ENCODE measurements at places on chromosomes 1 and 21.

- no peak for DNase-seq
Observed at GRCh38 chr1:180250883-180251509, 20.9 kb downstream of the LHX4 start.

DNA sequence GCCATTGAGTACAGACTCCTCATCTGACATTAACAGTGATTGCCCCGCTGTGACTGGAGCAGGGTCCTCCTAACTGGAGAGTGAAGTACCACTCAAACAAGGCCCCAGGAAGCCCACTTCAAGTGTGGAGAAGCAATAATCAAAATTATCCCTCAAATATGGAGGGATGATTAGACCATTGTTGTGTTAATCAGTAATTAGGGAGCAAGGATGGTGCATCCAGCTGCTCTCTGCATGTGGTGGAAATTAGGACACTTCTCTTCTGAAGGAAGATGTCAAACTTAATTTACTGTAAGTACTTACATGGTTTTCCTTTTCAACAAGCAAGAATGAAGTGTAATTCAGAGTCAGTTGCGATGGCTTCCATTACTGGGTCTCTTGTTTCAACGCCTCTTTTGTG is 3.4 kb upstream of the ZP4 start:
- DNase-seq, result no peak

- DNase-seq, result no peak
Observed at GRCh38 chr1:71835442-71835813, 446.9 kb downstream of the NEGR1 start.

DNA sequence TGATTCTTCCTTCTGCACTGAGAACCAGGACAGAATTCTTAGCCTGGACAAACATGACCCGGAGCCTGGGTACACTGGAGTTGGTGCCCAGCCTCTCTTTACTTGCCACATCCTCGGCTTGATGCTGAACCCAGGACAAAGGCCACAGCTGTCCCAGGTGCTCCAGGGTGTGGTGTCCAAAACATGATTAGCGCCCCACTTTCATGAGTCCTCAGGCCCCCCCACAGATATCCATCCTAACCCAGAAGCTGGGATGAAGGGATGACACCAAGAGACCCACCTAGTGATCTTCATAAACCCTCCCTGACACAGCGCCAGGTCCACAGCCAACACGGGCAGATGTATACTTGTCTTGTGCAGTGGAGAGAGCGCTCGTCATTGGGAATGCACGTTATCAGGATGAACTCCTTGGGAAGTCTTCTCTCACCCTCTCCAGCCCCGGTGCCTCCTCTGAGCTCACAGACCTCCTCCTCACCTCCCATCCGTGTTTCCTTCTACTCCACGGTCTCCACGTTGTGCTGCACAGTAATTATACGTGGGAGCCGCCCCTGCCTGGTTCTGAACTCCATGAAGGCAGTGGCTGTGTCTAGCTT is 3.6 kb downstream of the ABCA4 start:
- no peak for DNase-seq

- DNase-seq, result no peak
Observed at GRCh38 chr21:35482933-35483662, 434.0 kb upstream of the RUNX1 start.

All from activated gamma-delta T cell treated with anti-CD3 and anti-CD28 coated beads, Interleukin-2, amount 50 U/mL, for 16 hours (primary cell).